Temporal lobe (tissue), 4 donors: ENCODE measurements at places on chromosomes 6 and 20. TPM values are rescaled to one million over a fixed set of nuclear protein-coding genes. Genes with fewer than 3 reads are reported as not detected.

GTPBP2 gene
- 23.6 TPM for total RNA-seq

PNLDC1 gene
- total RNA-seq: not detected

UBD gene
- 0.25 TPM for total RNA-seq

EPHA7 gene
- total RNA-seq: 36.4 TPM

MMUT gene
- total RNA-seq: 25.8 TPM
